Activated CD8-positive, alpha-beta T cell treated with anti-CD3 and anti-CD28 coated beads, Interleukin-2, amount 10 ng/mL, durations not matched to agents 7 days and 5 days (primary cell): ENCODE measurements at places on chromosomes 1 and 21. TPM values are rescaled to one million over a fixed set of nuclear protein-coding genes. Genes with fewer than 3 reads are reported as not detected.

- DNase-seq, result no peak
- H3K27me3 ChIP-seq, result no peaks in the 10 kb centered on the region
- peaks cover 16% of the 10 kb centered on the region for H3K36me3 ChIP-seq
- peak overlapping the region; percentile 84 for H3K4me3 ChIP-seq
Measured at GRCh38 chr1:1308756-1309250, 406 bp downstream of the PUSL1 start.

- no peaks in the 10 kb centered on the region for H3K27me3 ChIP-seq
- no peaks in the 10 kb centered on the region for H3K36me3 ChIP-seq
- H3K4me1 ChIP-seq, result no peaks in the 10 kb centered on the region
- DNase-seq, result no peak
Measured at GRCh38 chr1:43760745-43761317, 53.5 kb downstream of the ST3GAL3 start.

DNA sequence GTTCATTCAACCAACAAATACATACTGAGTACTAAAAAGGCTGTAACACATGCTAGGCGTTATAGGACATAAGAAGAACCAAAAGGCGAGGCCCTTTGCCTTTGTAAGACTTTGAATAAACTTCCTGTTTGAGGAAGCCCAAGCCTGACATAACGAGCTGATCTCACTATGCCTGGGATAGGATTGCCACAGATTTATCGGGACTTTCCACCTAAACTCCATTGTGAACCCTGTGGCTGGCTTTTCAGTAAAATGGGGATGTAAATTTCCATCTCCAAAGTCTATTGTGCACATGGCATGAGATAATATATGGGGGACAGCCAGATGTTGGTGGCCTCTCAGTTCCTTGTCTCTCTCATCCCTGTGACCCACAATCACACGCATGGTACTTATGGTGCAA is 41.9 kb downstream of the LMO4 start:
- no peak for DNase-seq
- H3K4me3 ChIP-seq, result no peak overlapping the region
- H3K27me3 ChIP-seq, result no peaks in the 10 kb centered on the region
- H3K4me1 ChIP-seq, result no peaks in the 10 kb centered on the region
- no peak overlapping the region for H3K27ac ChIP-seq

- peaks cover 8% of the 10 kb centered on the region for H3K4me1 ChIP-seq
- no peaks in the 10 kb centered on the region for H3K27me3 ChIP-seq
- peaks cover 12% of the 10 kb centered on the region for H3K36me3 ChIP-seq
- no peak for DNase-seq
Measured at GRCh38 chr1:11787804-11788436, 17.8 kb downstream of the MTHFR start.

- H3K27ac ChIP-seq, result no peak overlapping the region
- H3K36me3 ChIP-seq, result no peaks in the 10 kb centered on the region
- H3K4me3 ChIP-seq, result no peak overlapping the region
- DNase-seq, result no peak
- H3K4me1 ChIP-seq, result no peaks in the 10 kb centered on the region
Measured at GRCh38 chr1:65477414-65478378, 57.2 kb downstream of the LEPR start.

GRCh38 chr1:199510314-199510713 is 517.2 kb upstream of the NR5A2 start:
- no peak overlapping the region for H3K27ac ChIP-seq
- H3K4me1 ChIP-seq, result no peaks in the 10 kb centered on the region
- H3K27me3 ChIP-seq, result peaks cover 7% of the 10 kb centered on the region
- no peak for DNase-seq
- H3K36me3 ChIP-seq, result no peaks in the 10 kb centered on the region

DNA sequence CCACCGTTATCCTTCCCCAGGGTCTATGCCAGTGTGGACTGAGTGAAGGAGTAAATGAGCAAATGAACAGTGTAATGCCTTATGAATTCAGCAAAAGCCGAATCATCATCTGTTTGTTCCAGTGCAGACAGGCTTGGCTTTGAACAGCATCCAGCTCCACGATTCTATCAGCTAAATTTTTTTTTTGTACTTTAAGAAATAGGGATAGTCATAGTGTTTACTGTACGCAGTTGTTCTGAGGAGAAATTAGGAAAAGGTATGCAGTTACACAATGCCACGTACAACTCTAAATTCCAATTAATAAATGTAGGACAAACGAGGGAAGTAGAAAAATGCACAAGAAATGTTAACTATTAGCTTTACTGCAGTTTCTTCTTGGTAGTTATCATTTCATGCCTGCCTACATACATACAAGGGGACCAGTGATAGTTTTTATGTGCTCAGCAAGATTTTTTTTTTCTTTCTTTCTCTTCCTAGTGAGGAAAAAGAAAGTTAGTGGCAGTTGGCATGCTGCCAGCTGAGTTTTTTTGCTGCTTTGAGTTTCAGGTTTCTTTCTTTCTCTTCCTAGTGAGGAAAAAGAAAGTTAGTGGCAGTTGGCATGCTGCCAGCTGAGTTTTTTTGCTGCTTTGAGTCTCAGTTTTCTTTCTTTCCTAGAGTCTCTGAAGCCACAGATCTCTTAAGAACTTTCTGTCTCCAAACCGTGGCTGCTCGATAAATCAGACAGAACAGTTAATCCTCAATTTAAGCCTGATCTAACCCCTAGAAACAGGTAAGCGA is at the start of gene IFI44L:
Gene IFI44L, plus strand, starts transcription at position 646 of the 777 bp plus-strand sequence. CDS start 7,468 bp downstream, outside the sequence.
- peaks cover 7% of the 10 kb centered on the region for H3K27me3 ChIP-seq
- H3K4me1 ChIP-seq, result peaks cover 55% of the 10 kb centered on the region
- H3K36me3 ChIP-seq, result peaks cover 39% of the 10 kb centered on the region
- peak within 1 kb of the TSS; percentile 85 for H3K4me3 ChIP-seq
- DNase-seq, result peak; percentile 78

DNA sequence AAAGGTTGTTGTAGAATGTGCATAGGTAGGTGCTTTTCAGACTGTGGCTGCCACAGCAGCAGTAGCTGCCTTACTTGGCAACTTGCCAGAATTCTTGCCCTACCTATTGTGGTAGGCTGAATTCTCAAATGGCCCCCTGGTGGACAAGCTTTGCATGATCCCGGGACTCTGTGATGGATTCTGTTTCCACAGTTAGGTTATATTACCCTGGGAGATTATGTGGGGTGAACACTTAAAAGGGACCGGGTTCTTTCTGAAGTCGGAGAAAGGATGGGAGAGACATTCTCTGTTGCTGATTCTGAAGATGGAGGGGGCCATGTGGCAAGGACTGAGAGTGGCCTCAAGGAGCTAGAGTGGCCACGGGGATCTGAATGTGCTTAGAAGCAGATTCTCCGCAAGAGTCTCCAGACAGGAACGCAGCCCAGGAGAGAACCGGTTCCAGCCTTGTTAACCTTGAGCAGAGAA is 32.1 kb upstream of the KCNE1 start:
- DNase-seq, result peak; percentile 40
- no peaks in the 10 kb centered on the region for H3K27me3 ChIP-seq
- H3K4me1 ChIP-seq, result peaks cover 14% of the 10 kb centered on the region
- no peak overlapping the region for H3K4me3 ChIP-seq
- no peak overlapping the region for H3K27ac ChIP-seq

DNA sequence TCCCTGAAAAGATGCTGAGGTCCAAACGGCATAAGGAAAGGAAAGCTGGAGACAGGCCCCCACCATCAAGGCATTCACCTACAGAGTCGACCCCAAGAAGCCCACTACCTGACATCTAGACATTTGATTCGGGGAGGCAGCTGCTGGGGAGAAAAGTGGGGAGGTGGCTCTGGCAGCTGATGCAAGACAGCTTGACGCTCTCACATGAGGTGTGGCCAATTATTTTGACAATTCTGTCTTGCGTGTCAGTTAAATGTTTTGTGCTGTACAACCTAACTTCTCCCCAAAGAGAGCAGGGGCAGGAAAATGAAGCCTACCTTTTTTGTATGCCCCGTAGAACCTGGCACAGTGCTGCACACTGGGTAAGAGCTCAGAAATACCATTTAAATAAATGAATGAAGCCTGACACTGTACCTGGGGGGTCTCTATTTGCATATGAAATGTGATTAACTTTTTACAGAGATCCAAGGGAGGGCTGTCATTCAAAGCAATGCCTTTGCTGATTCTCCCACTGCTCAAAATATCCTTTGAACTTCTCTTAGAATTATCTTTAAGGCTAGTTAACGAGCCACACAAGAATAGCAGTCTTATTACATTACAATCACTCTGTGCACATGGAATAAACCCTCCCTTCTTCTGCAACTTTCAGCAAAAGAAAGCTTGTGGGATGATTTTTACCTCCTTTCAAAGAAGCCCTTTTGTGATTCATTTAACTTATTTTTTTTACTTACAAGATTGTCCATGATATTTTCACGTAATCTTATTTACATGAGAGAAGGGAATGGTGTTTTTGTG is 163.2 kb downstream of the TNR start:
- H3K27me3 ChIP-seq, result no peaks in the 10 kb centered on the region
- no peaks in the 10 kb centered on the region for H3K4me1 ChIP-seq
- no peak for DNase-seq
- no peaks in the 10 kb centered on the region for H3K36me3 ChIP-seq
- H3K27ac ChIP-seq, result no peak overlapping the region
- H3K4me3 ChIP-seq, result no peak overlapping the region

GRCh38 chr1:154193821-154194220 is 1.9 kb upstream of the TPM3 start:
- H3K27ac ChIP-seq, result no peak overlapping the region
- no peaks in the 10 kb centered on the region for H3K36me3 ChIP-seq
- peaks cover 43% of the 10 kb centered on the region for H3K27me3 ChIP-seq
- H3K4me1 ChIP-seq, result peaks cover 8% of the 10 kb centered on the region
- no peak overlapping the region for H3K4me3 ChIP-seq
- DNase-seq, result no peak

- DNase-seq, result no peak
- H3K27me3 ChIP-seq, result peaks cover 14% of the 10 kb centered on the region
- H3K36me3 ChIP-seq, result peaks cover 23% of the 10 kb centered on the region
Measured at GRCh38 chr1:231422798-231423309, 767 bp upstream of the EGLN1 start.

DNA sequence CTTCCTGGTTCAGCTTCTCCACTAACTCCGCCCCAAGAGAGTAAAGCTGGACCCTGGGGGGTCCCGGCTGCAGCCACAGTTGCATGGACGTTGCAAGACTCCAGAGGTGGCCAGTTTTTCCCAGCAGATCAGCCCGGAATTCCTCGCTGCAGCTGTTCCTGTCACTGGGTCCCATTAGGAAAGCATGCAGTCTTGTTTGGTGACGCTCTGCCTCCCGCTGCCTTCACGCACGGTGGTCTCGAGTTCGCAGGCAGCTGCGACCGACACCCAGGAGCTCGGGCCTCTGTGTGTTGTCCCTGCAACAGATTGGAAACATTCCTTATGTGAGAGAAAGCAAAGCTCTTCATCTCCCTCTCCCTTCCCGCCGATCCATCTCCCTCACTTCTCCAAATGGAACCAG is 162.8 kb downstream of the PRDM16 start:
- no peaks in the 10 kb centered on the region for H3K36me3 ChIP-seq
- no peak overlapping the region for H3K4me3 ChIP-seq
- no peaks in the 10 kb centered on the region for H3K27me3 ChIP-seq
- no peak overlapping the region for H3K27ac ChIP-seq
- DNase-seq, result no peak
- no peaks in the 10 kb centered on the region for H3K4me1 ChIP-seq

GRCh38 chr1:185292237-185292636 is 24.8 kb downstream of the IVNS1ABP start:
- H3K27ac ChIP-seq, result no peak overlapping the region
- peaks cover 21% of the 10 kb centered on the region for H3K4me1 ChIP-seq
- no peak for DNase-seq
- peaks cover 66% of the 10 kb centered on the region for H3K36me3 ChIP-seq

- no peak for DNase-seq
- no peaks in the 10 kb centered on the region for H3K4me1 ChIP-seq
- H3K27ac ChIP-seq, result no peak overlapping the region
Measured at GRCh38 chr1:118298397-118298796, 113.4 kb upstream of the SPAG17 start.

DNA sequence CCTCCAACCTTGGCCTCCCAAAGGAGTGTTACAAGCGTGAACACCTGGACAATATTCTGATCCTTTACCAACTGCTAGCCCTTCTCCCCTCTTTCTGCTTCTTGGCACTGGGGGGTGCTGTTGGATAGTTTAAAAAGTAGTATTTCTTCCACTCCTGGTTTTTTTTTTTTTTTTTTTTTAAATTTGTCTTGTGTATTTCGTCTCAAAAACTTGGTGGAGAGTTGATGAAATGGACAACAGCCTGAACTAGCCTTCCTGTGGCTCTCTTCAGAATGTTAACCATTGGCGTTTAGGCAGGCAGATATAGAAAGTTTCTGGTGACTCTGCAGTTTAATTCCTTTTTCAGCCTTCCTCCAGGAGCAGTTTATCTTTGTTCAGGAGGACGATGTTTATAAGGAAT is 69.7 kb upstream of the USP24 start:
- no peak overlapping the region for H3K27ac ChIP-seq
- no peak overlapping the region for H3K4me3 ChIP-seq
- H3K4me1 ChIP-seq, result peaks cover 3% of the 10 kb centered on the region
- no peak for DNase-seq

DNA sequence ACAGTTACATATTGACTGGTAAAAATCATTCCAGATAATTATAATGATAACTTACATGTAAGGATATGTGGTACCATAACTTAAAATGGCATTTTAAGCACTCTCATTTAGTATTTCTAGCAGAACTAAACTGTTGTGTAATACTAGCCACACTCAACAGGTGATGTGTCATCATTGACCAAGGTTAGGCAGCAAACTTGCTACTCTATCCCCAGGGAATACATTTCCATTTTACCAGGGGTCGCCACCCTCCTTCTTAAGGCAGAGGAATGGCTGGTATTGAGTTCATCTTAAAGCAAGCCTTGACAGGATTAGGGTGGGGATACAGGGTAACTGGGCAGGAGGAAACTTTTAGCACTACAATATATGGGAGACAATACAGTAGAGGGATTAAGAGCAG is 259.8 kb upstream of the CAMK1G start:
- no peaks in the 10 kb centered on the region for H3K4me1 ChIP-seq
- H3K27me3 ChIP-seq, result no peaks in the 10 kb centered on the region
- DNase-seq, result no peak
- no peak overlapping the region for H3K27ac ChIP-seq
- H3K36me3 ChIP-seq, result no peaks in the 10 kb centered on the region

DNA sequence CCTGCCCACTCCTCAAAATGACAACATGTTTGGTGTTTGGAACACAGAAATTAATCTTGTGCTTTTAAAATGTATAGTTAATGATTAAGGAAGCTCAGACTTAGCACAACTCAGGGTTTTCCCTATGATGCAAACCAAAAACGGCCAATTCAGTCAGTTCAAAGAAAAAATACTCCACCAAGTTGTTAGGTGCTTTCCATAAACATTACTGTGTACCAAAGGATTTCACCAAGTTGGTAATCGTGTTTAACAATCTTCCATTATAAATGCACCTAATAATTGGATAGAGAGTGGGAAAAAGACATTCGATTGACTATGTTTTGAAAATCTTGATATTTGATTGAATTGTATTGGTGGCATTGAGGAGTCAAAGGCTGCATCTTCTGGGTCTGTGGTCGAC is 33.3 kb upstream of the DUSP10 start:
- no peak for DNase-seq
- H3K27me3 ChIP-seq, result no peaks in the 10 kb centered on the region
- peaks cover 6% of the 10 kb centered on the region for H3K36me3 ChIP-seq
- no peak overlapping the region for H3K4me3 ChIP-seq
- H3K27ac ChIP-seq, result no peak overlapping the region

The ANGPTL1 gene
- total RNA-seq, result not detected

The AHCYL1 gene
- 64.5 TPM for total RNA-seq

The SUCO gene
- total RNA-seq, result 42.6 TPM

The FAM72B gene
- 30.8 TPM for total RNA-seq

The CDC7 gene
- total RNA-seq, result 26.5 TPM

The TNFRSF8 gene
- total RNA-seq, result 0.97 TPM

The SLC19A1 gene
- 51.6 TPM for total RNA-seq

The SYNC gene
- total RNA-seq, result not detected

The OR4F29 gene
- total RNA-seq, result not detected

The ZNF697 gene
- not detected for total RNA-seq

The ARHGAP29 gene
- not detected for total RNA-seq

The IBA57 gene
- total RNA-seq, result 7.5 TPM

The TESK2 gene
- 3.3 TPM for total RNA-seq

The ARHGEF10L gene
- total RNA-seq, result not detected

The PPIAL4G gene
- total RNA-seq, result 0.66 TPM

The ZYG11A gene
- 0.16 TPM for total RNA-seq
